GM20000 (cell line): ENCODE measurements at places on chromosomes 6 and 20.

DNA sequence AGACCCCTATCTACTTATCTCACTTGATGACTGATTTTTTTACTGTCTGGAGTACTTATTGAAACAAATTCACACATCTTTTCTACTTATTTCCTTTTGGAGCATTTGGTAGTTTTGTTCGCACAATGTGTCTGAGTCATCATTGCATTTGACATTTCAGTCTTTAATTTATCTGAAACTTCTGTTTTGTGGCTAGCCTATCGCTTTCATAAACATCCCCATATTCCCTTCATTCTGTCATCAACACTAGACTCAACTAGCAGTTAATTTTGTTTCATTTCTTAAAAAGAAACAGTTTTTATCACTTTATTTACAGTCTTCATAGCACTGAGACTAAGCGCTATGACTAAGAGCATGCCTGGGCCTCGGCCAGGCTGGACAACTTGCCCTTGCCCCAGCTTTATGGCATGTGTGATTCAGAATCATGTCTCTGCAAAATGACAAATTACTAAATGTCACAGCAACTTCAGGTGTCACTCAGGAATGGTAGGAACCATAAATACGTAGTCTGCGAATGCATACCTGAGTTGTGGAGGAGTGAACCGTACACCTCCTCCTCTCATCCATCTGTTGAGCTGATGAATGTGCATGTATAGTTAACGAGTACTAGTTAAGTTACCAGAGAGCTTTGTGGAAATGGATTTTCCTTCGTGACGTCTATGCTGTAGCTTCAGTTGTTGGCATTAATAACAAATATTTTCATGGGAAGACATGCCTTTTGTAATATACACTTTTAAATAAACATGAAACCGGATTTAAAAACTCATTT, 16.2 kb downstream of the L3MBTL3 start:
- DNase-seq, result no peak

DNA sequence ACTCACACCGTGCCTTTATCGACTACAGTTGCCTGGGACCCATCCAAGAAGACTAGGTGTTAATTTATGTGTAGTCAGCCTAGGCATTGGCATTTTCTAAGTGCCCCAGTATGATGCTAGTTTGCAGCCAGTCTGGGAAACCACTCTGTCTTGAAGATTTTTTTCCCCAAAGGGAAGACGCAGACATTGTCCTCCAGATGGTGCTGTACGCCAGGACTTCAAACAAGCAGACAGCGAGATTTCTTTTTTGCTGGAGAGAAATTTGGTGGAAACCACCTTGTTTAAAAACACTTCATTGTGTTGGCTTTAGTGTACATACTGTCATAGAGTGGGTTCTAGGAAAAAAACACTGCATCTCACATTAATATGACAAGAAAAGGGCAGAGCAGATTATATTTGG, 30.0 kb downstream of the ALDH5A1 start:
- peak; percentile 45 for DNase-seq

DNA sequence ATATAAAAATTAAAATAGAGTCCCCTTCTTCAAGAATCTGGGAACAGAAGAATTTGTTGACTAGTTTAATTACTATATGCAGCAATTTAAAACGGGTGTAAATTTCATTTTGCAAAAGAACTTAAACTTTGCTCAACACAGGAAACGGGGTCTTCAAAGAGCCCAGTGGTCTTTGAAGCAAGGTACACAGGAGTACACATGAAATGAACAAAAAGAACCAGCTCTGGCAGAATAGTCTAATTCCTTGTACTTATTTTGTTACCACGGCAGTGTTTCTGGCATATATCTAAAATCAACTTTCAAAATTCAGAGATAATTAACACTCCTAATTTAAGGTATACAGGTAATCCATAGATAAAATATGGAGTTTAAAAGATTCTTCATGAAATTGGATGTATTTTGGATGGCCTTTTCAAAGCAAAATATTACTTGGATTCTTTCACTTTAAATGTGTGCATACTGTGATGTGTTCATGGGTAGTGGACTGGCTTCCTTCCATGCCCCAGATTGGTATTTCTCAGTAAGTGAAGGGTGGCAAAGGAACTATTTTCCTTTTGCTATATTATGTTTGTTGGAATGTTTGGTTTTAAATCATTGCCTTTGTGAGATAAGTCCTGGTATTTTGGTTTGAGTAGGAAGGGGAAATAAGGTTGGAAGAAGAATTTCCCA, 96.8 kb upstream of the THEMIS start:
- no peak for DNase-seq

GRCh38 chr20:12455148-12455547, 537.5 kb downstream of the BTBD3 start:
- DNase-seq, result no peak

DNA sequence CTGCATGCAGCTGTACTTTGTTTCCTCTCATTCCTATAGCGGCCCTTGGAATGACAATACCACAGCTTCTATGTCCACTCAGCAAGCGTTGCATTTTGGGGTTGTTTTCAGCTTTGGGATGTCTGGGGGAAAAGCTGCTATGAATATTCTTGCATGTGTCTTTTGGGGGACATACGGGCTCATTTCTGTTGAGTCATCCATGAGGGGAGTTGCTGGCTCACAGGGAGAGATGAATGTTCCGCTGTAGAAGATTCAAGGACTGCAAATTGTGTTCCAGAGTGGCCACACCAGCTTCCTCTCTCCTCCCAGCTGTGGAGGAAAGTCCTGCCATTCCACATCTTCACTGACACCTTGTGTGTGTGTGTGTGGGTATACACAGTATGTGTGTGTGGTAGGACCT, 43.3 kb downstream of the TGM2 start:
- DNase-seq, result no peak

- peak; percentile 68 for DNase-seq
These were observed 32.5 kb upstream of the PIM1 start for GRCh38 chr6:37137201-37138090.

DNA sequence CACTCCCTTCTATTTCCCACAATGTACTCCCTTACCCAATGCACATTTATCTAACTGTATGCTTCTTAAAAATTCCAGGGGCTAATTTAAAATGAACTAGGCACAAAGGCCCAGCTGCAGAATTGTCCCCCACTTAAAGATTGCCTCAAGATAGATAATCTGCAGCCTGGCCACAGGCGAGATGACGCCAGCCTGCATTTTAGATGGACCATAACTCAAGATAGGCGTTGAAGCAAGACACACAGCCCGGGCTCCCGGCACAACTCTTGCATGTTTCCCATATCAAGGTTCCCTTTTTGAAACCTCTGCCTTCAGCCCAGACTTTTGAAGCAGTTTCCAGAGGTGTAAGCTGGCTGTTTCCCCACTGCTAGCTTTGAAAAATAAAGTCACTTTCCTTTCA, 3.2 kb upstream of the REPS1 start:
- no peak for DNase-seq

GRCh38 chr20:43946659-43947315, 32.1 kb downstream of the TOX2 start:
- no peak for DNase-seq

DNA sequence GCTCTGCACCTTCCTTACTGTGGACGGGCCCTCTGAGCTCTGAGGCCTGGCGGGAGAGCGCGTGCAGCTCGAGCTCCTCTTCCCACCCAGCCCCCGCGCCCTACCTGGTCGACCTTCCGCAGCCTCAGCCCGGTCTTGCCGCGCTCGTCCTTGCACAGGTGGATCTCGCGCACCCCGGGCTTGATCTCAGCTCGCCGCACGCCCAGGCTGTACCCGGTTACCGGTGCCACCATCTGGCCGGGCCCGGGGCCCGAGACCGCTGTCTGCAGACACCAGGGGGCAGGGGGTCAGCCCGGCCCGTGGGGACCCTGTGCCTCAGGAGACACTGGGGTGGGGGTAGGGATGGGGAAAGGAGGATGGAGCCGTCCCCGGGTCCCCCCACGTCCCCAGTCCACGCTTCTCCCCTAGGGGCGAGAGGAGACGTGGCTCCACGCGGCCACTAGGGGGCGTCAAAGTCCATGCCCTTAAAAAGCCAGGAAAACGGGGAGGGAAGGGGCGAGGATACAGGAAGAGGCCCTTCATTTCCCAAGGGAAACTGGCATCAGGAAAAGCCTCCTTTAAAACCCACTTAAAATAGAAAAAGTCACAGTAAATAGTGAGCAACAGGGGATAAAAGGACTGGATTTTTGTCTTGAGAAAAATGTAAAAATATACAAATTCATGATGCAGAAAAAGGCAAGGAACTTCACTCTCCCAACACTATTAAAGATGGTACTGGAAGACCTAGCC, 15.5 kb downstream of the SDCBP2 start:
- peak; percentile 87 for DNase-seq

GRCh38 chr20:35079472-35080347, 12.9 kb downstream of the TRPC4AP start:
- no peak for DNase-seq
